DMS153 (cell line): ENCODE measurements at places on chromosomes 11 and 22.
A peak's percentile ranks its signal among the peaks of the same experiment; 100 is the strongest.

- DNase-seq, result no peak
Measured at GRCh38 chr11:103862802-103863174, 173.7 kb upstream of the DDI1 start.

DNA sequence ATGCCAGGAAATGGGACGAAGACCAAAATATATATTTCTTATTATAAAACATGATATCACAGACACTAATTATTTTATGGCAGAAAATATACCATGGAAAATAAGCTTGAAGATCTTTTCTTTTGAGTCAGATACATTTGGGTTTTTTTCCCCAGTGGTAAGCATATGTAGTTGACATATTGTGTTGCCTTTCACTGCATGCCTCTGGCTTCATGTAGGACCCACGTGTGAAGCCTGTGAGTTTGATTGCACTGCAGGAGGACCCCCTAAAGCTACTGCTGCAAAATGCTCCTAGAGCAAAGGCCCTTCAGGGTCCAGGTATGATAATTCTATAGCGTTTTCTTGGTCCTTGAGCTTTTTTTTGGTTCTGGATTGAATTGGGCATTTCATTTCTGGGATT is 190.7 kb upstream of the KIRREL3 start:
- no peak for DNase-seq

DNA sequence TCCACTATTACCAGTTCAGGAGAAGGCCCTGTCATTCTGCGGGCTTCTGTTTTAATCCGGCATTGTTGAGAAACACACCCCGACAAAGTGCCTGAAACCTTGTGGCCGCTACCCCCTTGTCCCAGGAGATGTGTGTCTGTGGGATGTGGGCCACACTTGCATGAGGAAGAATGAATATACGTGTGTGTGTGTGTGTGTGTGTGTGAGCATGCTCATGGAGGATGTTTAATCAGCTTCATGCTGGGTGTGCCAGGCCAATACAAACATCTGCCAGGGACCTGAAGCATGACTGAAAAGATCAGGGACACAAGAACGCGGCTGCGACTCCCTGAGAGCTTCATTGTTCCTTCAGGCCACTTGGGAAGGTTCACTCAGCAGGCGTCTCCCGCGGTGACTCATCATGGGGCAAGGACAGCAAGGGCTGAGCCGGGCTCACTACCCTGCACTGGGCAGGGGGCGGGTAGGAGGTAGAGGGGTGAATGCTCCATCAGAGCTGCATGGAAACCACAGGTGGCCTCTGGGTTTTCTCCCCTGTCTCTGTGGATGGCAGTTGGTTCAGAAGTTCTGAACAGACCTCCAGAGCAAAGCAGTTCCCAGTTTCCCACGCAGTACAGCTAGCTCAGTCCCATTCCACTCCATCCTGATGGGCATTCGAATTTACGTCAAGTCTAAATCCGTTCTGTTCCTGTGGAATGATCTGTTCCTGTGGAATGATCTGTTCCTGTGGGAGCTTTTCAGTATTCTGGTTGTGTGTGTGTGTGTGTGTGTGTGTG is 7.0 kb upstream of the MALAT1 start:
- peak; percentile 90 for DNase-seq

DNA sequence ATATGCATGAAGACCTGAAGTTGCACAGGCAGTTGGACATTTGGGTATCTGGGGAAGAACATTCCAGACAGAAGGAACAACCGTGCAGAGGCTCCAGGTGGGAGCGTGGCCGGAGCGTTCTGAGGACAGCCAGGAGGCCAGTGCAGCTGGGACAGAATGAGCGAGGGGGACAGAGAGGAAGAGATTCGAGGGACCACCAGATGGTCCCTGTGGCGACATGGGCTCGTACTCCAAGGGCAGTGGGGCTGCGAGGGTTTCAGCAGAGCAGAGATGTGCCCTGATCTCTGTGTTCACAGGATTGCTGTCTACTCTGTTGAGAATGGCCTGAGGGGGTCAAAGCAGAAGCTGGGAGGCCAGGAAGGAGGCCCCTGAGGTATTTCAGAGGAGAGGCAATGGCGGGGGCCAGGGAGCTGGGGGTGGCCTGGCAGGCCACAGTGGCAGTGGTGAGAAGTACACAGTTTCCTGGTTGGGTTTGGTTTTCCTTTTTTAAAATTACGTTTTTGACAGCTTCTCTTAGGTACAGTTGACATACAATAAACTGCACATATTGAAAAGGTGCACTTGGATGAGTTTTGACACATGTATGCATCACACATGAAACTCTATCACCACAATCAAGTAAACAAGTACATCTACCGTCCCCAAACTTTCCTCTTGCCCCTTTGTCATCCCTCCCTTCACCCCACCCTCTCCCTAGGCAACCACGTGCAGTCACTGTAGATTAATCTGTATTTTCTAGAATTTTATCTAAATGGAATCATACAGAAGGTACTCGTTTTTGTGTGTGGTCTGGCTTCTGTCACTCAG is 24.8 kb upstream of the SOX10 start:
- DNase-seq, result no peak

- DNase-seq, result no peak
Measured at GRCh38 chr11:119793335-119793984, 64.5 kb upstream of the NECTIN1 start.

DNA sequence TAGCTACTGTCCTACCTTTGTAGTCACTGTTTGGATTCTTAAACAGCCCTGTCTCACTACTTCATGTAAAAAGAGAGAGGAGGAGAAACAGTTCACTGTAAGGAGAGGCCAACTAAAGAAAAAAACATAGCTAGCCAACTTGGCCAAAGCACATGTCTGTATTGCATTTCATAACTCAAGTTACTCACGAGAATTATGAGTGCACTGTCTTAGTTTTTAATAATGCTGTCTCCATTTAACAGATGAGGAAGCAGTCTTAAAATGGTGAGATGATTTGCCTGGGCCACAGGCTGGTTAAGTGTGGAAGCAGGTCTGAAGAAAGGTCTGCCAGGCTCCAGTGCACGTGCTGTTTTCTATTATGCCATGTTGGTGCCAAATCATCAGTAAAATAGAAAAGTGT is 104.5 kb downstream of the UVRAG start:
- no peak for DNase-seq

DNA sequence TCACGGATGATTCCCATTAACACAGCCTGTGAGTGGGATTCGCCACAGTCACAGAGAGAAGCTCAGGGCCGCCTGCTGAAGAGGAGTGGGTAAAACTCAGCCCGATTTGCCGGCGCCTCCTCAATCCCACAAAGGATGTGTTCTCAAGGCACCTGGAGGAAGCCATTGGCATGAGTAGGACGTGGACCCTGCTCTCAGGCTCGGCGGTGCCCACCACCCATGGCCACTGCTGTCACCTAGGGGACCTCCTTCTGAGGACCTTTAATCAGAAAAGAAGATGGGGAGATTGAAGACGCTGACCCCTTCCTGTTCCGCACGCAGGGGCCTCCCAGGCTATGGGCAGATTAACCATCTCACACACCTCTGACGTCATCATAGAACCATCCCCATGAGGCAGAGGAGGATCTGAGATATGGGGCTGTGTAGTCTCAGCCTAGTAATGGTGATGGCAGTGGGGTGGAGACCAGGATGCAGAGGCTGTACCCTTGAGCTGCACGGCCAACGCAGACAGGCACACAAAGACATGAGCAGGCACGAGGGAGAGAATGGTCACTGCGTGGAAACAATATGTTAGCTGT is 571.8 kb downstream of the BRD1 start:
- no peak for DNase-seq

- DNase-seq, result no peak
Measured at GRCh38 chr11:46916286-46917108, 1.9 kb downstream of the LRP4 start.

- DNase-seq, result no peak
Measured at GRCh38 chr11:28153586-28153985, 45.4 kb downstream of the METTL15 start.

GRCh38 chr11:40183073-40184064 is 1276.1 kb downstream of the LRRC4C start:
- no peak for DNase-seq

DNA sequence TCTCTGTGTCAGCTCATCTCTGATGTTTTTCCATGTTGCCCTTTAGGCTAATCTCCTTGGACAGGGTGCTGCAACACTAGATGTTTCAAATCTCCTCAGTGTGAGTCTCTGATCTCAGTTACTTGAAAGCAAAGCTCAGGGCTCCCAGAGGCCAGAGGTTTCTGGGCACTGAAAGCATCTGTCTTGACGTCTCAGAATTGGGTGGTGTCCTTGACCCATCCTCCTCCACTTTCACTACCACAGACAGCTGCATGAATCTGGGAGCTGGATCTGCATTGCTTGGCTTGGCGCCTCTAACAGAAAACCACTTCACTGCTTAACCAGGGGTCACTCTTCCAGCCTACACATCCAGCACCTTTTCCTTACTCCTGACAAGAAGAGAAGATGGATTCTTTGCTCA is 399.4 kb downstream of the NXPE2 start:
- DNase-seq, result no peak

- no peak for DNase-seq
Measured at GRCh38 chr11:59029366-59029889, 56.7 kb upstream of the GLYATL1B start.

DNA sequence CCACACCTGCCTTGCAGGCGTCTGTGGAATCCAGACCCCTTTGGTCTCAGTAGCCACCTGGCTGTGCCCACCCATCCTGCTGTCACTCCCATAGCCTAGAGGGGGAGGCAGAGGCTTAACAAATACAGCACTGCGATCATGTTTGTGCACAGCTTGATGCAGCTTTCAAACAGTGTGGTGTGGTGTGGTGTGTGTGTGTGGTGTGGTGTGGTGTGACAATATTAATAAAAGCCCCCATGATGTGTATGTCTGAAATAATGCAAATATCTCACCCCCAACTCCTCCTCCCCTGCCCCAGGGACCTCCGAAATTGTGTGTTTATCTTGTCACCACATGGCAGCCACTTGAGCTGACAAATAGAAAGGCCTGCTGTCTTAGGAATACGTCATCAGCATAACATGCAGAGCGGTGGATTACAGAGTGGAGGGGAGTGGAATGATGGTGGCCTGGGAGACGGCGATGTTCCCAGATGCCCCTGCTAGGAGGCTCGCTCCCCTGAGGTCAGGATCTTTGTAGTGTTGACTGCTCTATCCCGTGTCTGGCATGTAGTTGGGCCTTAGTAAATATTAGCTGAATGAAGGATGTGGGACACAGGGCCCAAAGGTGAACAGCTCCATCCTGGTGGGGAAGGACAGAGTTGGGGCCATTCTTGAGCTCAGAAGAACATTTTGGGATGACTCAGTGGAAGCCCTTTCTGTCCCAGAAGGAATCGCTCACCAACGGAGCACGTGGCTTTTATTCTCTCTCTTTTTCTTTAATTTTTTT is 2.8 kb downstream of the PDXP start:
- DNase-seq, result peak; percentile 62

DNA sequence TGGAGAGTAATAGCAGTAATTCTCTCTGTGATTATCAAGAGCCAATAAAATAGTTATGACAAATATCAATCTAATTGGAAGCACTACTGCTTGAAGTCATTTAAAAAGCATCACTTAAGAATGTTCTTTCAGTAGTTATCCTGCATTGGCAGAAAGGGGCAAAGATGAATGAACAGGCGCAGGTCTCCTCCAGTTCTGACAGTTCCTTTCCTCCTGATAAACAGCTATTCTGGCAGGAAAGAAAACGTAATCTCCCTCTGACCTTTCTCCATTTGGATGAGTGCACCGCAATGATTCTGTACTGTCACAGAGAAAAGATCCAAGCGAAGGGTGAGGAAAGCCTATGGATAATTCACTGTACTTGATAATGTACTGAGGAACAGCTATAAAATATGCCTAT is 521.5 kb downstream of the LRRC4C start:
- no peak for DNase-seq

- DNase-seq, result no peak
Measured at GRCh38 chr11:121551463-121551862, 98.7 kb upstream of the SORL1-AS1 start.

DNA sequence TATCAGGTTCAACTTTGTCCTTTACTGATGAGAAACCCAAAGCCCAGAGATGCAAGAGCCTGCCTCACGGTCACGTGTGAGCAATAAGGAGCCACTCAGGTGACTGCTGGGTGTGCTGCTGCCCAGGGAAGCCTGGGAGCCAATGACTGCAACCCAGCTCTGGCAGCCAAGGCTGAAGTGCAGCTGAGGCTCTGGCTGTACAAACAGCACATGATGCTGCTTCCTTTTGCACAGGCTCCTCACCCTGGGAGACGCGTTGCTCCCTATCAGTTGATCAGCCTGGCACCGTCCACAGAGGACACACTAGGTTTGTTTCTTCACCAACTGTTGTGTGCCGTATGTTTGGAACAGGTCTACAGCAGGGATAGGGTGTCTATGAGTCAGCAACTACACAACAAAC is 168.7 kb downstream of the EFCAB6 start:
- DNase-seq, result peak; percentile 13

GRCh38 chr11:103942646-103943045 is 93.8 kb upstream of the DDI1 start:
- no peak for DNase-seq

- DNase-seq, result no peak
Measured at GRCh38 chr11:26608507-26609146, 36.6 kb upstream of the MUC15 start.

- DNase-seq, result no peak
Measured at GRCh38 chr22:45905924-45906865, 70.8 kb downstream of the WNT7B start.

DNA sequence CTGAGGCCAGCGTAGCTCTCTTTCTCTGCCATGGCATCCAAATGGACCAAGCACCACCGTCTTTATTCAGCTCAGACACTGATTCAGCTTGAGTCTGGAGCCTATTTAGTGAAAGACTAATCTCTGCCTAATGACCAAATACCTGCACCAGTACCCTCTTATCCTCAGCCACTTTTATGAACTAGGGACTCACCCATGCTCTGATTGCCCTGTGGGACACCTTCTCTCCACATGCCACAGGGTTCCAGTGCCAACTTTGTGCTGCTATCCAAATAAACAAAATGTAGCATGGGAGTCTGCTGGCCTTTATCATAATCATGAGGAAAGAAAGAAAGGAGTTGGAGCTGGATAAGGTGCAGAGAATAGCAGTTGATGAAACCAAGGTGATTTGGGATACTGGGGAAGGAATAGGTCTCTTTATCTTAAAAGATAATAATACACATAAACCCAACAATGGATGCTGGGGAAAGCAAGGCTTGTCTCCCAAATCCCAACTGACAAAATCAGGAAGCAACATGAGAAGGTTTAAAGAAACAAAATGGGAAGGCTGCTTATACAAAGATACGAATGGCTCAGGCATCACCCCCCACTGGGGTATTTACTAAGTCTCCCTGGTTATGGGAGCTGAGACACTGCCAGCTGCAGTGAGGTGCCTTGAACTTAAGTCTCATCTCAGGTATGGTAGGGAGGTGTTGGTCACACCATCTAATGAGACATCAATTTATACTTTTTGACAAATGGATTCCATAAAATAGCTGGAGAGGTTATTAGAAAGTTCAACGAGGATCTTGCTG is 63.3 kb downstream of the SYT9 start:
- no peak for DNase-seq

GRCh38 chr11:15038963-15039362 is 34.4 kb upstream of the CALCB start:
- DNase-seq, result peak; percentile 17

- DNase-seq, result no peak
Measured at GRCh38 chr11:3186166-3186953, 21.2 kb upstream of the OSBPL5 start.

- no peak for DNase-seq
Measured at GRCh38 chr11:74646954-74647353, 54.6 kb downstream of the POLD3 start.

- no peak for DNase-seq
Measured at GRCh38 chr22:29267462-29267857, 321 bp downstream of the RHBDD3 start.
